Activated naive CD4-positive, alpha-beta T cell treated with anti-CD3 and anti-CD28 coated beads for 36 hours (primary cell): ENCODE measurements at places on chromosomes 1 and 21.
A peak's percentile ranks its signal among the peaks of the same experiment; 100 is the strongest.

GRCh38 chr21:46606427-46606813, 1.5 kb upstream of the S100B start:
- H3K4me1 ChIP-seq, result peaks cover 33% of the 10 kb centered on the region
- H3K27ac ChIP-seq, result no peak overlapping the region
- no peaks in the 10 kb centered on the region for H3K36me3 ChIP-seq
- DNase-seq, result no peak

DNA sequence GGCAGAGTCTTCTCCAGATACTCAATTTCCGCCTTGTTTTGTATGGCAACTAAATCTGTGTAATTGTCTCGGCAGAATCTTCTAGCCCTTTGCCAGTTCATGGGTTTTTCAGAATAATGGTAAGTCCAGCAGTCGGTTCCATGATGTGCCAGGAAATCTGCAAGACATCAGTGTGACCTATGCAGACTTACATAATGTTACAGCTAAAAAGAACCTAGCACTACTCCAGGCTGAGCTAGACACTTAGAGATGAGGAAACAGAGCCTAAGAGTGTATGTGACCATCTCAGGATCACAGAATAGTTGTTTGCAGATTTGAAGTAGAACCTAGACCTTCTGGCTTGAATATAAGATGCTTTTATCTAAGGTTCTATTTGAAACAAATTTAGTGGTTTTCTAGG, 2.8 kb downstream of the SELL start:
- H3K4me3 ChIP-seq, result peak overlapping the region; percentile 80
- DNase-seq, result no peak
- peaks cover 43% of the 10 kb centered on the region for H3K4me1 ChIP-seq
- H3K36me3 ChIP-seq, result peaks cover 56% of the 10 kb centered on the region
- H3K27ac ChIP-seq, result peak overlapping the region; percentile 94

- no peaks in the 10 kb centered on the region for H3K4me1 ChIP-seq
- no peaks in the 10 kb centered on the region for H3K36me3 ChIP-seq
- no peaks in the 10 kb centered on the region for H3K27me3 ChIP-seq
These were observed 29.2 kb downstream of the SEC16B start for GRCh38 chr1:177940682-177941081.

DNA sequence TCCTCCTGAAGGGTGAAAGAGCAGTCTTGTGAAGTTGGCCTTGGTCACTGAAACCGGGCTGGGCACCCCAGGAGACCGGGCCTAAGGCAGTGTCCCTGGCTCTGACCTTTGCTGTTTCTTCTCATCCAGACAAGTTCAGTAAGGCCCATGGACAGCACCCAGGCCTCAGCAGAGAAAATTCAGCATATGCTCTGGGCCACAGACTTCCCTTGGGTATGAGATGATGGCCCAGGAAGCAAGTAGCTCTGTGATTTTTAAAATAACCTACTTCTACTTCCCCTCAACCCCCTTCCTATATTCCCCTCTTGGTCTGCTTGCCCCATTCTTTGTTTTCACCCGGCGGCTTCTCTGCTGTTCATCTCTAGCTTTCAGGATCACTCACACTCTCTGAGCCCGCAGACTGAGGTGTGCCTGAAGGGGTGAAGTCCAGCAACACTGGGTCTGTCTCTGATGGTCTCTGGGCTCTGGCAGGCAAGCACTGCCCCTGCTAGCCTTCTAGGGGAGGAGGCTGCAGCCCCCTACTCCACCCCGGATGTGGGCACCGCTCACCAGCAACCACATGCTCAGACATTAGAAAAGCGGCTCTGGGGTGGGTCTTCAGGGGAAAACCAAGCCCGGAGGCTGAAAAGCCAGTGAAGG, 2.9 kb upstream of the GPR25 start:
- no peak overlapping the region for H3K4me3 ChIP-seq
- H3K36me3 ChIP-seq, result peaks cover under 1% of the 10 kb centered on the region
- no peak overlapping the region for H3K27ac ChIP-seq
- H3K4me1 ChIP-seq, result peaks cover 30% of the 10 kb centered on the region
- DNase-seq, result no peak

GRCh38 chr1:172821609-172822274, 162.8 kb downstream of the FASLG start:
- no peak overlapping the region for H3K4me3 ChIP-seq
- no peaks in the 10 kb centered on the region for H3K36me3 ChIP-seq
- no peak overlapping the region for H3K27ac ChIP-seq
- peaks cover 20% of the 10 kb centered on the region for H3K4me1 ChIP-seq
- peaks cover 2% of the 10 kb centered on the region for H3K27me3 ChIP-seq

- no peaks in the 10 kb centered on the region for H3K36me3 ChIP-seq
- H3K27me3 ChIP-seq, result peaks cover 34% of the 10 kb centered on the region
- peaks cover 14% of the 10 kb centered on the region for H3K4me1 ChIP-seq
- peak within 1 kb of the TSS; percentile 36 for H3K4me3 ChIP-seq
These were observed at the start of gene ARTN for GRCh38 chr1:43933386-43934100. ARTN (plus strand) TSS chr1:43933801; CDS start chr1:43935657, 1,856 bp downstream.

- peaks cover 9% of the 10 kb centered on the region for H3K27me3 ChIP-seq
- peak overlapping the region; percentile 62 for H3K4me3 ChIP-seq
- peaks cover 24% of the 10 kb centered on the region for H3K4me1 ChIP-seq
- no peak overlapping the region for H3K27ac ChIP-seq
- no peaks in the 10 kb centered on the region for H3K36me3 ChIP-seq
These were observed 14.0 kb upstream of the HLCS start for GRCh38 chr21:36980280-36981048.

DNA sequence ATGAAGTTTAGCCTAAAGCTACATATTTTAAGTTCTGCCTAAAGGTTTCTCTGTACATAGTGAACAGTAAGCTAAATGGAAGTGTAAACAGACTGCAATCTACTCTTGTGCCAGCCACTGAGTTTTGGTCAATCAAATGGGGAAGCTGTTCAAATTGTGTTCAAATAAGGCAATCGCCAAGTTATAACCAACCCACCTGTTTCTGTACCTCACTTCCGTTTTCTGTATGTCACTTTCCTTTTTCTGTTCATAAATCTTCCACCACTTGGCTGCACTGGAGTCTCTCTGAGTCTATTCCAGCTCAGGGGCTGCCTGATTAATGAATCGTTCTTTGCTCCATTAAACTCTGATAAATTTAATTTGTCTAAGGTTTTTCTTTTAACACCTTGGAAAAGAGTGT, 10.8 kb upstream of the THEM4 start:
- H3K4me3 ChIP-seq, result no peak overlapping the region
- no peak for DNase-seq
- peak overlapping the region; percentile 68 for H3K27ac ChIP-seq
- H3K27me3 ChIP-seq, result no peaks in the 10 kb centered on the region

- no peaks in the 10 kb centered on the region for H3K4me1 ChIP-seq
- no peak for DNase-seq
- no peak overlapping the region for H3K4me3 ChIP-seq
- H3K27me3 ChIP-seq, result no peaks in the 10 kb centered on the region
These were observed 46.3 kb downstream of the TESK2 start for GRCh38 chr1:45444609-45445131.

- H3K36me3 ChIP-seq, result peaks cover 29% of the 10 kb centered on the region
- H3K4me3 ChIP-seq, result no peak overlapping the region
- H3K27ac ChIP-seq, result no peak overlapping the region
- DNase-seq, result no peak
- H3K27me3 ChIP-seq, result no peaks in the 10 kb centered on the region
- peaks cover 5% of the 10 kb centered on the region for H3K4me1 ChIP-seq
These were observed 207.1 kb downstream of the AKT3 start for GRCh38 chr1:243642936-243643335.

GRCh38 chr1:171999756-172000155, 158.5 kb downstream of the DNM3 start:
- no peak overlapping the region for H3K27ac ChIP-seq
- H3K4me1 ChIP-seq, result no peaks in the 10 kb centered on the region
- DNase-seq, result no peak

- DNase-seq, result no peak
- peaks cover 3% of the 10 kb centered on the region for H3K27me3 ChIP-seq
- no peak overlapping the region for H3K4me3 ChIP-seq
- no peaks in the 10 kb centered on the region for H3K36me3 ChIP-seq
These were observed 27.6 kb upstream of the CTH start for GRCh38 chr1:70383483-70383882.

DNA sequence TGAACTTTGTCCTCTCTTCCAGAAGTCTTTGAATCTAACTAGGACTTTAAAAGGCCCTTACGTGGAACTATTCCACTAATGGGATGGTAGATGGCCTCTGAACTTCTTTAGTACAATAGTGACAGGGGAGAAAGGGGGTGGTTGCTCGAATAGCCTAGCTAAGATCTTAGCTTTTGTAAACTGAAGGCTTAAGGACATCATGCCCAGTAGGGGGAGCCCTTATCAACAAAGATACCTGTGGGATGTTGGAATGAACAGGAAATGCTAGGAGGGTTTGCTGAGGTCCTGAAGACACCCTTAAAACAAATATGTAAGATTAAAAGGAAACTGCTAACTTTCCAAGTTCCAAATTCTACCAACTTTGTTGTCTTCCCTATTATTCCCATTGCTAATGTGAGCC, 33.2 kb downstream of the NHLH2 start:
- DNase-seq, result peak; percentile 67
- peaks cover 20% of the 10 kb centered on the region for H3K27me3 ChIP-seq
- no peaks in the 10 kb centered on the region for H3K36me3 ChIP-seq
- H3K4me1 ChIP-seq, result no peaks in the 10 kb centered on the region

- no peak for DNase-seq
- H3K27ac ChIP-seq, result no peak overlapping the region
- H3K36me3 ChIP-seq, result no peaks in the 10 kb centered on the region
- no peaks in the 10 kb centered on the region for H3K4me1 ChIP-seq
- no peak overlapping the region for H3K4me3 ChIP-seq
These were observed 151.3 kb upstream of the NEGR1 start for GRCh38 chr1:72433591-72433990.

- H3K4me3 ChIP-seq, result no peak overlapping the region
- H3K4me1 ChIP-seq, result no peaks in the 10 kb centered on the region
- H3K27ac ChIP-seq, result no peak overlapping the region
- H3K36me3 ChIP-seq, result no peaks in the 10 kb centered on the region
- H3K27me3 ChIP-seq, result peaks cover 6% of the 10 kb centered on the region
These were observed 14.9 kb downstream of the COLGALT2 start for GRCh38 chr1:184022668-184023067.

- H3K36me3 ChIP-seq, result no peaks in the 10 kb centered on the region
- H3K4me1 ChIP-seq, result no peaks in the 10 kb centered on the region
- no peak overlapping the region for H3K27ac ChIP-seq
- H3K27me3 ChIP-seq, result peaks cover 8% of the 10 kb centered on the region
- no peak for DNase-seq
These were observed 183.6 kb upstream of the BEND5 start for GRCh38 chr1:48960320-48960719.

DNA sequence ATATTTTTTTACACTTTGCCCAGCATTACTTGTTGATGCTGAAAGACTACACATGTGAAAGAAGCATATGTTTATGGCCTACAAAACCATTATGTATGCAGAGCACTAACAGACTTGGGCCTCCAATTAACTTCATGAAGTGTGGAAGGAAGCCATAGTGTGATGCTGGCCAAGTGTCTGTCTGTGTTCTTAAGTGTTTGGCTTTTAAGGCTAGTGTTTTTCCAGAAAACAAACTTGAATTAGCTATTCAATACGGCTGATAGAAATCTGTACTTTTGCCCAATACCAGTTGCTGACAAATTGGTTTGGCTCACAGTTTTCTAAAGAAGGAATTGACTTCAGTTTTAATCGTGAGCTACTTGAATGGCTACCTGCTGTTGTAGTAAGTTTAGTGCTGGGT, 136.1 kb downstream of the ADGRL2 start:
- no peak for DNase-seq
- no peaks in the 10 kb centered on the region for H3K4me1 ChIP-seq
- H3K27ac ChIP-seq, result no peak overlapping the region
- H3K36me3 ChIP-seq, result no peaks in the 10 kb centered on the region
- no peak overlapping the region for H3K4me3 ChIP-seq

DNA sequence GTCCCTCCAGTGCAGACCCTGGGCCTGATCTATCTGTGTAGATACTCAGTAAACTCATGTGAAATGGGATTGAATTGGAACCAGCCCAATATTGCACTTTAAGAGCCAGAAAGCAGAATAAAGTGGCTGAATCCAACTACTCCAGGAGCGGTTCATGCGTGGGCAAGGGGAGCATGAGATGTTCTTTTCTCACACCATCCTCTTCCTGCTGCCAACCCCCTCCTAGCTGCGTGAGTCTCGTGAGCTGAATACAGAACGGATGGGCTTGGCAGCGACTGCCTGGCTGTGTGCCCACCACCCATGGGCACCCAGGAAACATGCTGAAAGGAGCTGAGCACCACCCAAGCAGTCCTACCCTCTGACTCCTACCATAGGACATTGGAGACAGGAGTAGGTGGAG, 128.3 kb downstream of the ELAVL4 start:
- no peaks in the 10 kb centered on the region for H3K36me3 ChIP-seq
- peaks cover 6% of the 10 kb centered on the region for H3K27me3 ChIP-seq
- no peak overlapping the region for H3K27ac ChIP-seq
- H3K4me3 ChIP-seq, result no peak overlapping the region

DNA sequence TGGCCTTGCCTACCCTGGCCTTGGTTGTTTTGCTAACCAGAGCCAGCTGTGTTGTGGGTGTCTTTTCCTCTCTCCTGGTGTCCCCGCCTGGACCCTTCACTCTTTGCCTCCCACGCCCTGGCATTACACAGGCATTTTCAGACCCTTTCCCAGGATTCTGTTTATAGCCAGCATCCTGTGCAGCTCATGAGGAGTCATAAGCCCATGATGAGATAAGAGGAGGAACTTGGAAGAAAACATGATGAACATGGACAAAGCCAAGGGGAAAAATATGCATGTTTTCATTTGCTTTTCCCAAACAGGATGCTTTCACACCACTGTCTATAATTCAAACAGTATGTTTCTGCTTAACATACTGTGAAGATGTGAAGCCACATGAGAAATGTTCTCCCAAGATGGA, 18.7 kb upstream of the WARS2 start:
- no peak overlapping the region for H3K4me3 ChIP-seq
- no peak overlapping the region for H3K27ac ChIP-seq
- no peaks in the 10 kb centered on the region for H3K27me3 ChIP-seq
- peaks cover 70% of the 10 kb centered on the region for H3K36me3 ChIP-seq
- DNase-seq, result no peak
- H3K4me1 ChIP-seq, result peaks cover 5% of the 10 kb centered on the region

- no peak for DNase-seq
- H3K4me1 ChIP-seq, result no peaks in the 10 kb centered on the region
- no peak overlapping the region for H3K4me3 ChIP-seq
- H3K27ac ChIP-seq, result no peak overlapping the region
These were observed 411.3 kb downstream of the NPHP4 start for GRCh38 chr1:5580926-5581325.

DNA sequence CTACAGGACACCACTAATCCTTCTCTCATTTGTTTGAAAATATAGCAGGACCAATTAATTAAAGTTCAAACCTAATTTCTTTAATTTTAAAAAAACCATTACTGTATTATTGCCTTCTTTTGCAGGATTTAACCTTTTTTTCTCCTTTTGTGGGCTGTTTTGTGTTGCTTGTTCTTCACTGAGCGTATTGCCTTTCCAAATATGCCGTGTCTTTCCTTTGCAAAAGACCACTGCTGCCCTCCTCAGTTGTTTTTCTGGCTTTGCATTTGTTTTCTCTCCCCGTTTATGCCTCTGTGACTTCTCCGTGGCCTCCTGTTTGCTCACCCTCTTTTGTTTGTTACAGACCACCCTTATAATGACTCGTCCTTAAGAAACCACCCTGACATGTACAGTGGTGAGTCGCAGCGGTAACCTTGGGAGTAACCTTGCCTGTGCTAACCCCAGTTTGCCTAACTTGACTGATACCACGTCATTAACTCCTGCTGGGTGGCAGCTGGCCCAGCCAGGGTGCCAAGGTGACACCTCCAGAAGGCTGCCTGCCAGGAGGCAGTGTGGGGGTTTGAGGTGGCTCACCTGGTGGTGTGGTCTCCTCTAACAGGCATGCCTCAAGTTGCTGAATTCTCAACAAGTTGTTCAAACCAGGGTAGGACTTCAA, 81.1 kb upstream of the CNTN2 start:
- no peak overlapping the region for H3K4me3 ChIP-seq
- no peak for DNase-seq
- H3K27me3 ChIP-seq, result peaks cover 2% of the 10 kb centered on the region
- H3K4me1 ChIP-seq, result no peaks in the 10 kb centered on the region
